Stimulated activated CD8-positive, alpha-beta memory T cell treated with anti-CD3 and anti-CD28 coated beads, Interleukin-7, amount 100 ng/mL, for 1 hour (primary cell): ENCODE measurements at places on chromosomes 12 and 14.

- DNase-seq: no peak
Observed at GRCh38 chr14:56059054-56059453, 59.2 kb upstream of the PELI2 start.

GRCh38 chr12:125064492-125064891 is 743 bp upstream of the AACS start:
- no peak for DNase-seq

- DNase-seq: no peak
Observed at GRCh38 chr14:50489851-50490250, 42.5 kb downstream of the MAP4K5 start.

- DNase-seq: peak; percentile 55
Observed at GRCh38 chr14:34322940-34323418, 139.1 kb downstream of the SPTSSA start.

DNA sequence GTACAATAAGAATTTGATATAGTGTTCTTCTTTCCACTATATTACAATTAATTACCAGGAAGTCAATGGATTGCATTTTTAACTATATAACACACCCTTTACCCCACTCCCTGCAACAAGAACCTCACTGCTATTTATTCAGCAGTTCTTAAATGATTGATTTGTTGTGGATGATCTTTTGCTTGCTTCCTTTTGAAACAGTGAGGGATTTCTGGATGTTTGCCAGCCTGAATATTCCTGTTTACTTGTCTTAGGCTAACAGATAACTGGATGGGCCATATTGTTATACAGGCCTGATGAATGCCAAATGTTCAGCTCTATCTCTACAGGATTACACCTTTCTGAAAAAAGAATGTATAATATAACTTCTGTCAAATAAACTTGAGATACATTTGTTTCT is 497.6 kb downstream of the APAF1 start:
- no peak for DNase-seq
